ENCODE measurements at places on chromosomes 4 and X.

DNA sequence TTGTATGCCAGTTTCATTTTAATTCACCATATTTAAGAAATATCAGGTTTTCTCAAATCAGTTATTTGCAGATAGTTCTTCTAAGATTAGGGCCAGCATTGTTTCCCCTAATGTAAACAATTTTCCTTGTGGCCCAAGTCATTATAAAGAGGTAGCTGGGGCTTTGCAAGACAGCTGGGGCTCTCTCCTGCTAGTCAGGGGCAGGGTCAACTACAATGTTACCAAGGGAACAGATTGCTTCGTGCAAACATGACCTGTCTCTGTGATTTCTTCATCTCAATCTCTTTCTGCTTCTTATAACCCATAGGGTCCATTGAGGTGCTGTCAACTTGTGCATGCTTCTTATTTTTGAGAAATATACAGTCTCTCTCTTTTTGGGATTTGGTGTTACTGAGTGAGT, 12.1 kb downstream of the ARMCX6 start:
- no peak for DNase-seq

- DNase-seq: no peak
Measured at GRCh38 chr4:13544606-13545393, 492 bp upstream of the NKX3-2 start.

- no peak for DNase-seq
Measured at GRCh38 chrX:75746891-75747639, 38.0 kb downstream of the MAGEE2 start.

GRCh38 chrX:115449742-115450141, 111.2 kb upstream of the PLS3 start:
- no peak for DNase-seq

DNA sequence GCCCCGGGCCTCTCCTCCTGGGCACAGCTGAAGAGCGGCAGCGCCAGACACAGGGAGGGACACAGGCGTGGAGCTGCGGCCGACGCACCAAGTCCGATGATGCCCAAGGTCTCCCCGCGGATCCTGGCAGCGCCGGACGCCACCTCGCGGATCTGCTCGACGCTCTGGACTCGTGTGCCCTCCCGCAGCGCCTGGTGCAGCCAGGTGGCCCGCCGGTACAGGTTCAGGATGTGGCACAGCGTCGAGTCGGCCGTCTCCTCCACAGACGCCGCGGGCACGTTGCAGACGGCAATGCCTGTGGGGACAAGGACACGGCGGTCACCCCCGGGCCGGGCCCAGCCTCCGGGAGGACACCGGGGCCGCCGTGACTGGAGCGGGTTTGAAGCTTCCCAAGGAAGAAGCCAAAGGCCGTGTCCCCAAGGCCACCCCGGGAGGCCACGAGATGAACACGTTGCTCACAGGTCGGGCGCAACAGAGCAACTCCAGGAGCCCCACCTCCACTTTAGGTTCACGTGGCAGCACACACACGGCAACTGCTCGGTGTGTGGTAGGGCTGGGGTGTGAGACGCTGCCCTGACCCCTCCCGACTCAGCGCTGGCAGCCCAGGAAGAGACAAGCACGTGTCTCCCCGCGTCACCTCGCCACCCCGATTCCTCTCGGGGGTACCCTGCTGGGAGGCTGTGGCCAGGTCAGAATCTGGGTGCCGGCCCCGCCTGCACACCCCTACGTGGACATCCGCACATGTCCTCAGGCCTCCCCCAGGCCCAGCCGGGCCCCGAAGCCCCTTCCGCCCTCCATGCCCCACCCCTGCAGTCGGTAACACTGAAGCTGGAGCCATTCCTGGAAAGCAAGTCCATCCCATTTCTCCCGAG, 23.4 kb downstream of the CTBP1 start:
- DNase-seq: no peak

DNA sequence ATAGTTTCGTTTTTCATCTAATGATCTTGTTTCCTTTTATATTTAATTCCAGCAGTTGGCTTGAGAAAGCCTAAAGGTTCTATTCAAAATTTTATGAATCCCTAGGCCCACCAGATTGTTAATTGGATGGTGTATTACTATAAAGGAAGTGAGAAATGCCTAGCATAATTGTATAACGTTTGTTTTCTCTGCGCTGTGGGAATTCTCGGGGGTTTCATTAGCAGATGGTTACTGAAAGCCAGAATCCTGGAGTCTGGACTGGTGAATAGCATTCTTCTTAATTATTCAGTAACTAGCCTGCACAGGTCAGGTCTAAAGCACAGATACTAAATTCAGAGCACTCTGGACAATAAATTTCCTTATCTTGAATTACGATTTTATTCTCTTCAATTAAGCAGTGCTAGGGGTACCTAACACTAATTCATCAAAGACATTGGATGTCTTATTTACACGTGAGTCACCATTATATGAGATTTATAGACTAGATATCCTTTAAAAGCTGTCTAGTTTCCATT, 459.4 kb downstream of the DTHD1 start:
- no peak for DNase-seq

DNA sequence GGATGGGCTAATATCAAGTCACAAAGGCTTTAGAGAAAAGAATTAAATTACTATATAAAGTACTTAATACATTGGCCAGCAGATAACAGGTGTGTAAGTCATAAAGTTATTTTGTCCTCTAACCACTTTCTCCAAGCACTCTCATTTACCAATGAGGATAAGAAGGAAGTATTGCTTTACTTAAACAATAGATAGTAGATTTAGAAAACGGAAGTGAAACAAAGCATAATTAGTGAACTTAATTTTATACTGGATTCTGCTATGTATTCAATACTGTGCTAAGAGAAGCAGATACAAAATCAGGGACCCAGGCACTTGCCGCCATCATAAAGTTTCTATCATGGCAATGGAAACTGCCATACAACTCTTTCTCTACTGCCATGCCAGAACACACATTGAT, 24.0 kb downstream of the AFM start:
- DNase-seq: no peak

GRCh38 chr4:140944199-140944515, 188.0 kb upstream of the TBC1D9 start:
- DNase-seq: no peak

GRCh38 chr4:18566970-18567799, 545.6 kb upstream of the LCORL start:
- DNase-seq: no peak

- no peak for DNase-seq
Measured at GRCh38 chr4:96972920-96973319, 1133.0 kb downstream of the PDHA2 start.

DNA sequence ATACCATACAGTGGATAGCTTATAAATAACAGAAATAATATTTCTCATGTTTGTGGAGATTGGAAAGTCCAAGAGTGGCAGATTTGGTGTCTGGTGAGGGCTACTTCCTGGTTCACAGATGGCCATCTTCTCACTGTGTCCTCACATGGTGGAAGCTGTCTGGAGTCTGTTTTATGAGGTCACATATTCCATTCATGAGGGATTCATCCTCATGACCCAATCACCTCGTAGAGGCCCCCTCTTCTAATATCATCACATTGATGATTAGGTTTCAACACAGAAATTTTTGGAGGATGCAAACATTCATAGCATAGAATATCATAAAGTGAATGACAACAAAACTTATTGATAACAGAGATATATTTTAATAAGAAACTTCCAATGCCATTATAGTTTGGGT, 568.0 kb downstream of the STIM2 start:
- DNase-seq: no peak

All from cerebellar nuclear complex (tissue), 1 donor.